ENCODE measurements at places on chromosomes 12 and 14.

DNA sequence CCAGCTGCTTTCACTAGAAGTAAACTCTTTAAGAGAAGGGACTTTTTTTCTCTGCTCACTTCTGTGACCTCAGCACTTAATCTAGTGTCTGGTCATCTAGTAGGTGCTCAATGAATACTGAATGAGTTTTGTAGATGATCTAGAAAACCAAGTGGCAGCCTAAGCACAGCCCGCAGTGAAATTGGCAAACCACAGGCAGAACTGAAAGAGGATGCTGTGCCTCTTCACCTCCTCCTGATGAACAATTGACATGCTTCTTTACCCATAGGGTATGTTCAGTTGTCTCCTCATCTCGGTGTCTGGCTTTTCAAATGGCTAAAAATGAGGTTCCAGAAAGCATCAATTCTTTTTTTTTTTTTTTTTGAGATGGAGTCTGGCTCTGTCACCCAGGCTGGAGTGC, 399.5 kb downstream of the RMST start:
- no peaks in the 10 kb centered on the region for H3K27me3 ChIP-seq
- no peak for DNase-seq
- no peaks in the 10 kb centered on the region for H3K36me3 ChIP-seq
- no peak overlapping the region for H3K4me3 ChIP-seq

- no peak overlapping the region for H3K27ac ChIP-seq
- H3K4me1 ChIP-seq = no peaks in the 10 kb centered on the region
- no peaks in the 10 kb centered on the region for H3K27me3 ChIP-seq
- H3K4me3 ChIP-seq = no peak overlapping the region
Measured at GRCh38 chr12:78970041-78970440, 105.5 kb downstream of the SYT1 start.

- no peak overlapping the region for H3K27ac ChIP-seq
- H3K4me1 ChIP-seq = peaks cover 3% of the 10 kb centered on the region
- DNase-seq = peak; percentile 89
- H3K36me3 ChIP-seq = no peaks in the 10 kb centered on the region
- H3K4me3 ChIP-seq = no peak overlapping the region
- H3K27me3 ChIP-seq = no peaks in the 10 kb centered on the region
Measured at GRCh38 chr12:49945394-49946080, 5.0 kb upstream of the AQP2 start.

- no peak overlapping the region for H3K4me3 ChIP-seq
- no peak for DNase-seq
Measured at GRCh38 chr14:101643651-101644050, 82.4 kb downstream of the DIO3 start.

GRCh38 chr12:95201056-95201670, 16.1 kb downstream of the FGD6 start:
- H3K27me3 ChIP-seq = no peaks in the 10 kb centered on the region
- H3K4me1 ChIP-seq = no peaks in the 10 kb centered on the region
- DNase-seq = no peak

DNA sequence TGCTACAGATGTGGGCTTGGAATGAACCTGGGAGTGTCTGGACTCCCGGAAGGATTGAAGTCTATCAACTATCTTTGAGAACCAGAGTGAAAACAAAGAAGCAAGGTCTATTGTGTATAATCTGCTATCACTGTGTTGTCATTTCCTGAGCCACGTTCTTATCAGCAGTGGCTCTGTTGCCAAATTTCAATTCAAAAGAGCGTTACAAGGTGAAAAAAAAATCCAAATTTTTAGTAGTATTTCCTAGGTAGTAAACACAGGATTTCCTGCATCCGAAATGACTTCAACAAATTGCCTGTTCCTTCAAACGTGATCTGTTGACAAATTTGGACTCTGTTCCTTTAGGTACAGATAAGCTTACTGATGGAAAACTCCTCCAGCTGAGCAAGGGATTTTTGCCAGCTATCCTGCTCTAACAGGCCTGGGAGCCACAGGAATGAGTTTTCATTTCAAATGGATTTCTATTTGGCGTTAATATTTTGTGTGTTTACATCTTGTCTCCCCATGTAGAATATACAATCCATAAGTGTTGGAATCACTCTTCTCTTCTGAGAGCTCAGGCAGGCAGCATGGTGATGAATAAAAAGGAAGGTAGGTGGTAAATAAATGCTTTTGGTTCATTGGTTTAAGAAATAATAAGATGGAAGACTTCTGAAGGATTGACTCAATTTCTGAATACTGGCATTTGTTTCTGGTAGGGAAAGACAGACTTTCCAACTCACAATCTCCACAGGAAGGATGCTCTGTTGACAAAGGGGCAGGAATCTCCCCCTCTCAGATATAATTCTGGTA, 58.5 kb downstream of the GPR135 start:
- no peaks in the 10 kb centered on the region for H3K4me1 ChIP-seq
- no peaks in the 10 kb centered on the region for H3K27me3 ChIP-seq
- DNase-seq = no peak

- no peak overlapping the region for H3K27ac ChIP-seq
- DNase-seq = no peak
- no peaks in the 10 kb centered on the region for H3K4me1 ChIP-seq
- peaks cover 30% of the 10 kb centered on the region for H3K36me3 ChIP-seq
- H3K27me3 ChIP-seq = no peaks in the 10 kb centered on the region
Measured at GRCh38 chr14:20400589-20400964, 12.7 kb downstream of the TEP1 start.

DNA sequence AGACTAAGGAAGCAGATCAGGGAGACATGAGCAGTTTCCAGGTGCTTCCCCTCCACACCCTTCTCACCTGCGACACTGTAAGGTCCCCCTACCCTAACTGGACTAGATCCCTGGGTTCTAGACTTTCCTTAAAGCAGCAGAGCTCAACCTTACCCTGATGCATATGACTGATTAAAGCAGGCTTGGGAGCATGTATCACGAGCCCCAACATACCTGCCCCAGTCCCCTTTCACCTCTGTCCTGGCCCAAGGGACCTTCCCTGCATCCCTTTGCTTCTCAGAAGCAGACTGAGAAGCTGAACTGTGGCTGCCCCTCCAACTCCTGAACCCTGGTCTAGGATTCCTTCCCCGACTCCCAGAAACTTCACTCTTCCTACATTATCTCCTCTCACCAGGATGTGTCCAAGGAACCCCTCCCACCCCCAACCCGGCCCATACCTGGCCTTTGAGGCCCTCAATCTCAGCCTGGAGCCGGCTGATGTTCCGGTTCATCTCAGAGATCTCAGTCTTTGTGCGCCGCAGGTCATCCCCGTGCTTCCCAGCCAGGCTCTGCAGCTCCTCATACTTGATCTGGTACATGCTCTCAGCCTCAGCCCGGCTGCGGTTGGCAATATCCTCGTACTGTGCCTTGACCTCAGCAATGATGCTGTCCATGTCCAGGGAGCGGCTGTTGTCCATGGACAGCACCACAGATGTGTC, 5.4 kb downstream of the KRT8 start:
- H3K4me3 ChIP-seq = no peak overlapping the region
- H3K27ac ChIP-seq = no peak overlapping the region
- H3K36me3 ChIP-seq = peaks cover 32% of the 10 kb centered on the region
- DNase-seq = no peak
- H3K4me1 ChIP-seq = peaks cover 25% of the 10 kb centered on the region
- no peaks in the 10 kb centered on the region for H3K27me3 ChIP-seq

DNA sequence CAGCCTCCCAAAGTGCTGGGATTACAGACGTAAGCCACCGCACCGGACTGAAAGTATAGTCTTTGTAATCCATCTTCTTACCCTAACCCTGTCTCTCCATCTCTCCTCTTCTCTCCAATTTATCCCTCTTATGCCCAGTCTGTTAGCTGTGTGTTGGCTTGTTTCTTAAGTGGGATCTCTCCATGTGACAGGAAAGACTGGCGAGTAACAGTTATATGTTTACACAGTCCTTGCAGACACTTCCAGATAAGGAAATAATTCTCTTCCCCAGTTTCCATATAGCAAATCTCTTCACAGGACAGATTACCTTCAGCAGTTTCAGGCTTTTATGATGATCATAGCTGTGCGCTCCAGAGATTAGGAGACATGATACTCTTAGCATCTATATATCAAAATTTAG, 16.0 kb upstream of the DIP2B start:
- DNase-seq = no peak
- no peaks in the 10 kb centered on the region for H3K36me3 ChIP-seq
- H3K4me1 ChIP-seq = no peaks in the 10 kb centered on the region
- no peak overlapping the region for H3K4me3 ChIP-seq
- no peaks in the 10 kb centered on the region for H3K27me3 ChIP-seq

DNA sequence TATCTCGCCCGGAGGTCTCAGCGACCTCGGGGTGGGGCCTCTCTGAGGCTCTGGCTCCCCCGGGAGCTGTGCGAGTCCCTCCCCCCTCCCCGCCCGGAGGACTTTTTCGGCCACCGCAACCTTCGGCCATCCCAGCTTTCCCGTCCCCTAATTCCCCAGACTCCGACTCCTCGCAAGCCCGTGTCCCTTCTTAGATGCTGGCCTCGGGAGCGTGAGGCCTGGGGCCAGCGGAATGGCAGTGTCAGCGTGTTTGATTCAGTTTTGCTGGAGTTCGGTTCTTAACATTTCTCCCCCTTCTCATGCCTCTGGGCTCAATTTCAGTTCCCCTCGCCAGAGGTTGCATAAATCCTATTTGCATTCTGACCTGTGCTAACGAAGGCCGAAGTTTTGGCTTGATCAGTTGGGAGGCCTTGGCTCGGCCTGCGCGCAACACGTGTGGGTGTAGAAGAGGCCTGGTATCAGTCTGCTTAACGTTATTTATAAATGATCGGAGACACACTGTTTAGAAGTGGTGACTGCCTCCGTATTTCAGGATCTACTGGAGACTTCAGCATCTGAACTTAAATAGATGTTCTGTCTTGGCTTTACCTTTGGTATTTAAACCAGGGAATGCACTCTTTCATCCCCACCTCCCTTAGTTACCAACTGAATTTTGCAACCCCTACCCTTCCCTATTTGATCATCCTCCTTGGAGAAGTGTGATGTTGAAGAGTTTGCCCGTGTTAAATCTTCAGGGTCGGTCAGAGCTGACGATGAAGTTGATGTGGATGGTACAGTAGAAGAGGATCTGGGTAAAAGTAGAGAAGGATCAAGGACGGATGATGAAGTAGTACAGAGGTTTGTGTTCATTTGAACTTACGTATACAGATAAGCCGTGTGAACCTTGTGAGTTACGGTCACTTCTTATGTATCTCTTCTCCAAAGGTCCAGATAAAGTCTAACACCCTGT, 851 bp downstream of the HSP90B1 start:
- H3K36me3 ChIP-seq = peaks cover 34% of the 10 kb centered on the region
- no peaks in the 10 kb centered on the region for H3K27me3 ChIP-seq
- peak; percentile 41 for DNase-seq
- H3K4me1 ChIP-seq = peaks cover 3% of the 10 kb centered on the region
- peak overlapping the region; percentile 92 for H3K27ac ChIP-seq

DNA sequence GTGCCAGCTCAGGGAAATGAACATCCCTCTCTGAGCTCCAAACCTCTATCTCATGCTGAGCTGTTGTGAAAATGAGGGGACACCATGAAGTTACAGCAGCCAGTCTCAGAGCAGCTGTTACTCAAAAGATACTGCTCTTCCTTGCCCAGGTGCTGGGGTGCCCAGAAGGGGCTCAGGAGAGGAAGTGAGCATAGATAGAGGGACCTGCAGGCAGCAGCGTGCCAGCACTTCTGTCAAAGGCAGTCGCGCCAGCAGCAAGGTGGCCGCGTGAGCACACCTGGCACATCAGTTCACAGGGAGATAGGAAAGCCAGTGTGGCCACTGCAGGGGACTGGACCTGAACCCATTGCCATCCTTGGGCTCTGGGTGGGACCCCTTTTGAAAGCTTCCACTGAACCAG, 27.8 kb downstream of the C14orf132 start:
- H3K4me3 ChIP-seq = no peak overlapping the region
- H3K36me3 ChIP-seq = no peaks in the 10 kb centered on the region
- no peak overlapping the region for H3K27ac ChIP-seq
- no peak for DNase-seq

GRCh38 chr14:58805605-58806409, 168.0 kb downstream of the DACT1 start:
- H3K36me3 ChIP-seq = no peaks in the 10 kb centered on the region
- no peak overlapping the region for H3K27ac ChIP-seq
- no peak overlapping the region for H3K4me3 ChIP-seq
- DNase-seq = no peak
- H3K4me1 ChIP-seq = peaks cover 2% of the 10 kb centered on the region

GRCh38 chr12:121968876-121969275, 50.5 kb downstream of the CFAP251 start:
- H3K4me3 ChIP-seq = no peak overlapping the region
- no peaks in the 10 kb centered on the region for H3K36me3 ChIP-seq
- H3K27ac ChIP-seq = no peak overlapping the region
- no peak for DNase-seq
- H3K27me3 ChIP-seq = no peaks in the 10 kb centered on the region
- H3K4me1 ChIP-seq = no peaks in the 10 kb centered on the region

GRCh38 chr12:22437031-22437806, 102.7 kb upstream of the ST8SIA1 start:
- H3K4me3 ChIP-seq = no peak overlapping the region
- no peaks in the 10 kb centered on the region for H3K36me3 ChIP-seq
- no peak for DNase-seq
- no peaks in the 10 kb centered on the region for H3K4me1 ChIP-seq

GRCh38 chr12:48580831-48581230, 11.0 kb upstream of the LALBA start:
- no peaks in the 10 kb centered on the region for H3K27me3 ChIP-seq
- H3K4me1 ChIP-seq = no peaks in the 10 kb centered on the region
- no peaks in the 10 kb centered on the region for H3K36me3 ChIP-seq
- no peak overlapping the region for H3K4me3 ChIP-seq
- no peak overlapping the region for H3K27ac ChIP-seq

DNA sequence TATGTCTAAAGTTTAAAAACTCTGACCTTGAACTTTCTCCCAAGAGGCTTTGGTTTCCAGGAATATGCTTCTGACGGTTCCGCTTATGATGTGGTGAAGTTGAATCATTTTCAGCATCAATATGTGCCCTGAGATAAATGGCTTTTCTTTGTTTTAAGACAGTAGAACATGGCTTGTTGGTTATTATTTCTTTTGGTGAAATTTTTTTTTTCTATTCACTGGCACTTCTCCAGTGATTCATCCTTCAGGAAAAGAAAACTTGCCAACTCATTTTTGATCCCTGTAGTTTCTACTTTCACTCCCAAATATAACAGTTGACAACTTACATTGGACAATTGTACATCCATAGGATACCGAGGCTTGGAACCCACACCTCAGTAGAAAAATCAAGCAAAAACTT, 1301.2 kb upstream of the FLRT2 start:
- DNase-seq = no peak
- H3K27me3 ChIP-seq = no peaks in the 10 kb centered on the region
- no peaks in the 10 kb centered on the region for H3K4me1 ChIP-seq

DNA sequence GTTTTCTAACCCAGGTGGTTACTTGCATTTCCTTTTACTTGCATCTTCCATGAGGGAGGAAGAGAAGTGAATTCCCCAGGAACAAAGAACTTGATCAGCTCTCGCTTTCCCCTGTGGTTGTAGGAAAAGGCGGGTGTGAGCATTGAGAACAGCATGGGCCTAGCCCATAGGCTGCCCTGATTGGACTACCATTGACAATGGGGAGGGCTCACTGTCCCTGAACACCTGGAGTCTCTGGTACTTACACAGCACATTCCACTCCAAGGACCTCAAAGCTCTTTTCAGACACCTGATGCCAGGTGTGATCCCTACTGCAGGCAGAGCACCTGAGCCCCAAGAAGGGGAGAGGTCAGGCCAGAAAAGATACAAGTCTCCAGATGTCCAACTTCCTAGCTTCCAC, 25.0 kb downstream of the MAX start:
- H3K27ac ChIP-seq = no peak overlapping the region
- no peaks in the 10 kb centered on the region for H3K27me3 ChIP-seq
- no peak overlapping the region for H3K4me3 ChIP-seq
- H3K36me3 ChIP-seq = peaks cover 19% of the 10 kb centered on the region
